Trophoblast cell (in vitro differentiated cells and primary cell): ENCODE measurements at places on chromosomes 2 and 18.
A peak's percentile ranks its signal among the peaks of the same experiment; 100 is the strongest.

- DNase-seq = no peak
Observed at GRCh38 chr2:233072838-233073237, 12.7 kb downstream of the INPP5D start.

DNA sequence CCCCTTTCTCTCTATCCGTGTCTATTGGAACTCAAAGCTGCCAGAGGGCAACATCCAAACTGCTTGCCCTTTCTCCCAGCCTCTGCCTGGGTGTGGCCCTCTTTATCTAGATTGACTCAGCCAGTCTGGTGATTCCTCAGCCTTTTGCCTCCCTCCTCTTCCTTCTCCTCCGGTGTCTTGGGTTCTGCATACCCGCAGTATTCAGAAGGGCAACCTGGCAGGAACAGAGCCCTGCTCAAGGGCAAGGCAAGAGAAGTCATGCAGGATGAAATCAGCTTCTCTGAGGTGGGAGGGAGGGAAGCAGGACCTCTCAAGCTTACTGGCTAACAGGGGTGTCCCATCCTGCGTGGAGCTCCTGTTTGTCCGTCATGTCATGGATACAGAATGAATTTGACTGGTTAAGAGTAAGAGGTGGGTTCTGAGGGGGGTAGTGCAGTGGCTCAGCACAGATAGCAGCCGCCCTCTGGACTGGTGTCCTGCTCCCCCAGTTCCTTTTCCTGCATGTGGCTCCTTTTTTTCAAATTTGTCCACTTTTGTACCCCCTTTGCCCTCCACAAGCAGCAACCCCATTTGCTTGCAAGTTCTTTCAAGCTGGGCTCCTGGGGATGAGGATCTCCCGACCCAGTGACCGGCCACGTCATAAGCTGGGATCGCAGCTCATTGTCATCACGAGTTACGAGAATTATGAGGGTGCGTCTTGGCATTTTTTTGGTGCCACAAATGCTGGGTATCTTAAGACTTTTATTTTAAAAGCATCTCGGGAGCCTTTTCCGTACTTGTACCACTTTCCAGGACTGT is 154.1 kb downstream of the FHOD3 start:
- DNase-seq = no peak

GRCh38 chr2:70670626-70671025 is 97.4 kb downstream of the ADD2 start:
- DNase-seq = no peak

- no peak for DNase-seq
Observed at GRCh38 chr2:237022533-237022932, 63.2 kb upstream of the COPS8 start.

GRCh38 chr2:24017711-24018110 is 7.8 kb downstream of the MFSD2B start:
- no peak for DNase-seq

DNA sequence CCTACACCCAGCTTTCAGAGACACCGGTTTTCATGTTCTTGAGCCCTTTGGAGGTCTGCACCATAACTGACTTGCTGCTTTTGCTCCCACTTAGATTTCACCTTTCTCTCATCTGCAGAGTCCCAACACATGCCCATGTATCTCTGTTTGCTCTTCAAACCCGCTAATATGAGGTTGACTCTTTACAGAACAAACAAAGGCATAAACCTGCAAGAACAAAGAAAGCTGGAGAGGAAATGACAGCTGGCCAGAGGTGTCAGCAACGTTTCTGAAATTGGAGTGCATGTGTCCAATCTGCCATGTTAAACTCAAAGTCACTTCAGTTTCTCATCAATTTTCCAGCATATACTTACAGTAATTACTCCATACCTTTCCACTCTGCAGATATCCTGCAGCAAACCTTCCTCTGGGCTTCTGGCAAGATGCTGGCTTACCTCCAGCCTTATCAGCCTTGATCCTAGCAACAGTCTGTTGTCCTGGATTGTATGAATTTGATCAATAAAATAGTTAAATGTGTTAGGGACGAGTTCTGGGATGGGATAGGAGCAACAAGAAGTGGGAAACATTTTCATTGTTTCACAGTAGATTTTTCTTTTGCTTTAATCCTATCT is 157.4 kb downstream of the FHOD3 start:
- no peak for DNase-seq

GRCh38 chr2:191678437-191679100 is 633 bp downstream of the NABP1 start:
- DNase-seq = peak; percentile 56

DNA sequence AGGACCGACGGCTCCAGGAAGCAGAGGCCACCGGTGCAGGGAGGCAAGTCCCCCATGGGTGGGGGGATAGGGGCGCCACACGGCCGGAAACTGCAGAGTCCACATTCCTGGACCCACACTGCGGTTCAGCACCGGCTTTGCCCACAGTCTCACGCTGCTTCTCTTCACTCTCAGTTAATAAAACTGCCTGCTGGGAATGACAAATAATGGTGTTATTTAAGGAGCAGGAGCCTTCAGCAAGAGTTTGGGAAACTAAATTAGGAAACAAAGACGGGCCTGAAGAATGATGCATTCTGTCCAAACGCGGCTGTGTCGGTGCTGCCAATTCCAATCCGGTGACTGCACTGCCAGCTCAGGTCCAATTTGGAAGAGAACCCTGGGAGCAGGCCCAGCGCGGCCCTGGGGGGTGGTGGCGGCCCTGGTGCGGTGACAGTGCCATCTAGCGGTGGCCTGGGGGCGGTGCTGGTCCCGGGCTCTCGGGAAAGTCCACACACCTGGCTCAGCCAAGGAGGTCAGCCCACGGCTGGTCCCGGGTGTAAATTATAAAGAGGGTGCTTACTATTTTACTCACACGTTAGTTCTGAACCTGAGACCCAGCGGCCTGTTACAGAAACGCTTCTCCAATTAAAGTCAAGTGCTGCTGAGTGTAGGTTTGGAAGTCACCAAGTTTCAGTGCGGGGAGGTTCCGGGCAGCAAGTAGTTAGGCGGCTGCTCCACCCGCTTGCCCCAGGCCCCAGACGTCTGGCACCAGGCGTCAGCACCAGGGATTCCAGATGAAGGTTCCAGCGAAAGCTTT is 73.1 kb upstream of the PXDN start:
- DNase-seq = peak; percentile 95
